ENCODE measurements at places on chromosomes 11 and 22. TPM values are rescaled to one million over a fixed set of nuclear protein-coding genes. Genes with fewer than 3 reads are reported as not detected.
A peak's percentile ranks its signal among the peaks of the same experiment; 100 is the strongest.

OR6T1 gene
- not detected for total RNA-seq

- DNase-seq = peak; percentile 82
Measured at GRCh38 chr11:61602775-61603569, 22.1 kb upstream of the SYT7 start.

CHADL gene
- 2.8 TPM for total RNA-seq

DNA sequence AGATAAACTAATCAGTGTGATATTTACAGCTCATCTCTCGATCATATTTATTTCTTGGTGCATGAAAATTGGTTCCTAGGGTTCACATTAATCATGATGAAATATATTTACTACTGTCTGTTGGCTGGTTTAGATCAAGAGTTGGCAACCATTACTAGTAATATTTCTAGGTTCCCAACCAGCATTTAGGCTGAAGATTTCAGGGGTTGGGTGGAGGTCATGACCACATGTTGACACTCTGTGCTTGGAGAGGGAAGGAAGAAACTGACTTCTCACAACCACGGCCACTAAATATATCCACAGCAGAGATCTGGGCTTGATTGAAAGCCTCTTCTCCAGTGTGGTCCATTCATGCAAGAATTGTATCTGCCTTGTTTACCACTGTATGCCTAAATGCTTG, 87.9 kb downstream of the ALX4 start:
- no peak for DNase-seq

DNA sequence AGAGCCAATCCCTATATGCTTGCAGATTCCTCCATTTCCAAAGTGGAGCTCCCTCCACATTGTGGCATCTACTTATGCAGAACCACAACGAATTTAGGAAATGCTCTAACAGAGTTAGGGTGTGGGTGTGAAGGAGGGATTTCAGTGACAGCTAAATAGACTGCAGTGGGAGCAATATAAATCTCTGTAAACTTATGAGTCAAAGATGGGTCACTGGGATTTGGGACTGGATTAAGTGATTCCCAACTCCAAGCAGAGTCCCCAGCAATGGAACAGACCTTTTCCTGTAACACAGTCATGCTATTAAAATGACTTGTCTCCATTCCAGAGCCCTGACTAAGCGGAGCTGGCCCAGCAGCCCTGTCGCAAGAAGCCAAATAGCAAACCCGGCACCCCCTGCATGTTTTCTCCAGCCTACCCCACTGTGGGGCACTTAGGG, 36.6 kb downstream of the RPL27A start:
- DNase-seq = no peak

DNA sequence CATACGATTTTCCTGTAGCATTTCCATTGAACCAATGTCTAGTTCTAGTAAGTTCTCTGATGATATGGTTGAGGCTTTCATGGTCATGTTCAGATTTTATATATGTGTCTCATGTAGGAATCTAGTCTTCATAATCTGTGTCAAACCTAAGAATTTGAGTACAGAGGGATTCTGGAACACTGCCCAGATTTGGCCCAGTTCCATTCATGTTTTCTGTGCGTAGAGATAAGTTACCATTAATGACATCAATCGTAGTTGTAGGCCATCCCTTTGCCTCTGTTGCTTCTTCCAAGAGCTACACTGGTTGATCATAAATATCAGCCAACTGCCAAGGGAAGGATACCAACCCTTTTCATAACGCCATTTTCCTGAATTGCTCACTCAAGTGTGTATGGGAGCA, 23.3 kb downstream of the ST3GAL4 start:
- DNase-seq = no peak

- DNase-seq = no peak
Measured at GRCh38 chr11:124729571-124729970, 10.2 kb upstream of the NRGN start.

SLC5A4 gene
- total RNA-seq = not detected

- no peak for DNase-seq
Measured at GRCh38 chr11:68106165-68106940, 14.8 kb downstream of the CHKA start.

C11orf86 gene
- not detected for total RNA-seq

DNA sequence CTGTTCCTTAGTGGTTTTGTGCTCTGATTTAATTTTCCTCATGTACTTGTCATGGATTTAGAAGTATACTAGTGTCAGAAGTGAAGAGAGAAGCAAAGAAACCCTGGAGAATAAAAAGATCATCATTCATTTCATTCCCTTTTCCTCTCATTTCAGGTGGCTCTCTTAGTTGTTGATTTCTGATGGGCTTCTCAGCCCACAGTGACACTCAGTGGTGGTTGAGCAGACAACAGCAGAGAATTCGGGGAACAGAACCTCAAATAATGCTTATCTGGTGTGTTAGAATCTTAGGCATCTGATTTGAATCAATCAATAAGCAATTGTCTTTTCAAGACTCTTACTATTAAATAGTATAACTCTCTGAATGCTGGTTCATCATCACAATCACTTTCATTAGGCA, 1289.4 kb downstream of the FAM181B start:
- DNase-seq = no peak

C11orf16 gene
- not detected for total RNA-seq

DNA sequence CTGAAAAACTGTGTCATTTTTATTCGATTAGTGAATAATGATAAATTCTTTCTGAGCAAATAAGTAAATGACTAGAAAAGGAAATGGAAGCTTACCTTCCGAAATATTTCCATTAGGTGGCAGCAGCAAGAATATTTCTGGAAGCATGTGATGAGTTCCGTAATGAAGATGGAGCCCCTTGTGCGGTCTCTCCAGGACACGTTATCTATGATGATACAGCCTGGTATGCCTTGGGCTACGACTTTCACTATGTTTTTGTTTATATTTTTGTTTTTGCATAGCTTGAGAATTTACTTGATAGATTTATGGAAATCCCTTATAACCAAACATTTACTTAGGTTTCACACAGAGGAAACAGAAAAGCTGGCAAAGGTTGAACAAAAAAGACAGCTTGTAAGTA, 25.7 kb downstream of the CASP5 start:
- no peak for DNase-seq

NAALAD2 gene
- 5.3 TPM for total RNA-seq

ABCC8 gene
- 9.8 TPM for total RNA-seq

DNA sequence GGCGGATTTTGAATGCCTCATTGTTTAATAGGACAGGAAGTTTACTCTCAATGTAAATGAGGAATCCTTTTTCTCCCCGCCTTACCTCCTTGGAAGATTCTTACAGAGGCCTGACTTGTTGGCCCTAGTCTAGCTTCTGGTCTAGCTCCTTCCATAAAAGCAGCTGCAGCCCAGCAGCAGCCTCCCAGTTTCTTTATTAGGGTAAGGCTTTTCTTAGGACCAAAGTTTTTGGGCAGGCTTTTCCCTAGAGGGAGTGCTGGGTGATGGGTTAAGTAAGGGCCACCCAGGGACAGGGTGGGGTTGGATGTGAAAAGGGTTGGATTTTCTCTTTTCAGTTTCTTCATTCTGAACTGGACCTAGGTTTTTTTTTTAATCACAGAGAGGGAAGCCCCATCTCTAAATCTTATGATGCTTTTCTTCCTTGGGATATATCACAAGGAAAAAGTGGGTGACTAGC, 49.7 kb downstream of the LIF start:
- no peak for DNase-seq

DNA sequence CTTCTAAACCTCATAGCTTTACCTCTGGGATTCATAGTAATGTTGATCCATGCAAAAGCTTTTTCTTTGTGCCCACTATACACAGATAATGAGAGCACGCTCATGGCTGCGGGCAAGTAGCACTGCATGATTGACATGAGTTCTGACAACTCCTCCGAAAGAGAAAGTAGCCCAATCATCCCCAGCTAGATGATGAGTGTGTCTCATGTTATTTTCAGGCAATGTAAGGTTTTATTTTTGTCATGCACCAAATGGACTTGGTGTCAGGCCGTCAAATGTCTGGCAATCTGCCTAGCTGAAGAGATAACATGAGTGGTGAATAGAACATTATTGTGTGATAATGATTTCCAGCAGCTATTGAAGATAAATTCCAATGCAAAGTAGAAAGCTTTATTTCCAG, 662.6 kb downstream of the NTM start:
- no peak for DNase-seq

DNA sequence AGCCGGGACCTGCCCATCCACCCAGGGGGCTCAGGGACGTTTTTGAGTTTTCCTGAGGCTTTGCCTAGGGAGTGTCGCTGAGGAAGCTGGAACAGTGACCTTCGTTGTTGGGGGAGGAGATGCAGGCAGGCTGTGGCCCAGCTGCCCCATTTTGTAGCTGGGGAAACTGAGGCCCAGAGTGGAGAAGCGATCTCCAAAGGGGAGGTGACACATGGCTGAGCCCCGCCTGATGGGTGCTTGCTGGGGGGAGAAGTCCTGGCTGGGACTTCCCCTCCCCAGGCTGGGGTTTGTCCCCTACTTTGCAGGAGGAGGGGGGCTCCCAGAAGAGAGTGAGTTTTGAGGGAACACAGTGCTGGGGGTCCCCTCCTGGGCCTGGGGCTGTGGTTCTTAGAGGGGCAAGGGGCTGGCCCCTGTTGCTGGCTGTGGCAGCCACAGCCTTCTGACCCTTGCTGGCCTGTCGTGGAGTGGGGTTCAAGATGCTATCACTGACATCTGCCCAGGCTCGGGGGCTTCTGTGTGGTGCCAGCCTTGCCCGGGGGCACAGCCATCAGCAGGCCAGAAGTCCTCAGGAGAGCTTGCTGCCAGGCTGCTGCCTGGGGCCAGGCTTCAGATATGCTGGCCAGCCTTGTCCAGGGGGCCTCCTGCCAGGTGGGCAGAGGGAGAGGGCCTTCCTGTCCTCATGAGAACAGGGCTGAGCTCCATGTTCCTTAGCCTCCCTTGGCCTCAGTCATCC, 21.4 kb downstream of the KCNQ1 start:
- no peak for DNase-seq

- DNase-seq = no peak
Measured at GRCh38 chr11:122723106-122723505, 67.6 kb downstream of the UBASH3B start.

- no peak for DNase-seq
Measured at GRCh38 chr22:38924347-38924952, 33.0 kb upstream of the APOBEC3A start.

GRCh38 chr11:109291553-109291952, 130.4 kb upstream of the C11orf87 start:
- DNase-seq = no peak
